ENCODE measurements at places on chromosomes 5 and 9.

- DNase-seq = peak; percentile 93
Observed at GRCh38 chr5:132221781-132222648, 5.6 kb downstream of the P4HA2 start.

- peak; percentile 37 for DNase-seq
Observed at GRCh38 chr5:143913008-143913752, 101.2 kb downstream of the HMHB1 start.

DNA sequence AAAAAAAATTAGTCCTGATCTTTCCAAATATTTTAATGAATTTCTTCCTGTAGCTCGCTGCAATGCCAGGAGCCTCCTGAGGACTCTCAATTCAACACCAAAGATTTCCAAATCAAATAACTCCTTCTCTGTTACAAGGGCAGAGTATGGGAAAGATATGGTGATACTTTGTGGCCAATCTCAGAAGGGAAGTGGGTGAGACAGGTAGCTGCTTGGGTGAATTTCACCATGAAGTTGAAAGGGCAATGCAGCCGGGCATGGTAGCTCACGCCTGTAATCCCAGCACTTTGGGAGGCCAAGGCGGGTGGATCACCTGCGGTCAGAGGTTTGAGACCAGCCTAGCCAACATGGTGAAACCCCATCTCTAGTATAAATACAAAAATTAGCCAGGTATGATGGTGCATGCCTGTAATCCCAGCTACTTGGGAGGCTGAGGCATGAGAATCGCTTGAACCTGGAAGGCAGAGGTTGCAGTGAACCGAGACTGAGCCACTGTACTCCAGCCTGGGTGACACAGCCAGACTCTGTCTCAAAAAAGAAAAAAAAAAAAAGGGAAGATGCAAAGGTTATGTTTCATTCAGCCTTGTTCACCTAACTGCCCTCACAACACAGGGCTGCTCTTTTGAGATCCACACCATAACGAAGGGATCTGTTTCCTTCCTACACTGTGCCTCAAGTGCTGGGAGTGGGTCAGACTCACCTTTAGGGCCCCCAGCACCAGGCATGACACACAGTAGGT is 58.6 kb downstream of the PTPN3 start:
- no peak for DNase-seq

DNA sequence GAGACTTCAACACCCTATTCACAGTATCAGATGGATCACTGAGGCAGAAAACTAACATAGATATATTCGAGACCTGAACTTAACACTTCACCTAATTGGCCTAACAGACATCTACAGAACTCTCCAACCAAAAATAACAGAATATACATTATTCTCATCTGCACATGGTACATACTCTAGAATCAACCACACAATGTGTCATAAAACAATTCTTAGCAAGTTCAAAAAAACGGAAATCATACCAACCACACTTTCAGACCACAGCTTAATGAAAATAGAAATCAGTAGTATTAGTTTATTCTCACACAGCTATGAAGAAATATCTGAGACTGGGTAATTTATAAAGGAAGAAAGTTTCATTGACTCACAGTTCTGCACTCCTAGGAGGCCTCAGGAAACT is 387.9 kb downstream of the DEPDC1B start:
- DNase-seq = no peak

DNA sequence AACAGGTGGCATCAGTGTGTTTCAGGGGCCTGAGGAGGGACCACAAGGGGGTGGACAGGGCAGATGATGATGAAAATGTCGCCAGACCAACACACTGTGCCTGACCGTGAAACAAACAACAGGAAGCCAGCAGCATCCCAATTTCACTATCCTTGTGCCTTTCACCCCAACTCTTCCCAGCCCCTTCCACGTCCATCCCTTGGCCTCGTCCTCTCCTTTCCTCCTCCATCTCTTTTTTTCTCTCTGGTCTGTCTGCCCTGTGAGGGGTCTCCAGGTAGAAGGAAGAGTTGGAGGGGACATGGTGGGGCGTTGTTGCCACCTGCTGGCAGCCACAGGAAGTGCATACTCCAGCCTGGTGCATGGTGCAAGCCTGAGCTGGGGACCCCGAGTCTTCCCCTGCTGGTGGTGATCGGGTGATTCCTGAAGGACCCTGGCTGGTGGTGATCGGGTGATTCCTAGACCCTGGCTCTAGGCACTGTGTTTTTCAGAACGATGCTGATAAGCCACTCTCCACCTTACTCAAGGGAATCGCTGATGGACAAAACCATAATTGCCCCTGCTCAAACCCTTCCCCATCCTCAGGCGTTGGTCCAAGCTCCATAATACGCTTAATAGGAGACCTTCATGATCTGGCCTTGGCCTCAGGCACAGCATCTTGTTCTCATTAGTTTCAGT is 21.7 kb upstream of the NSD1 start:
- DNase-seq = no peak

DNA sequence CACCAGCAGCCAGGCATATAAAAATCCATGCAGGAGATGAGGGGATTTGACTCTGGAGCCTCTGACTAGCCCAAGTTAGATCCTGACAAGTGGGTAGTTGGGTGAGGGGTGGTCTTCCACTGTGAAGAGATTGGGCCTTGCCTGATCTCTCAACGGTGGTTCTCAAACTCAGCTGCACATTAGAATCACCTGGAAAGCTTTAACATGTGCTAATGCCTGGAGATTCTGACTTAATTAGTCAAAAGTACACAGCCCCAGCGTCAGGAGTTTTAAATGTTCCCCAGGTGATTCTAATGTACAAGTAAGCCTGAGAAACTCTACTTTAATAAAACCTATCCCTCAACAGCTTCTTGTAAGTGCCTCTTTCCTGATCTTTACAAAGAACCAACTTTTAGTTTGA is 57.5 kb downstream of the GCNT4 start:
- DNase-seq = no peak

DNA sequence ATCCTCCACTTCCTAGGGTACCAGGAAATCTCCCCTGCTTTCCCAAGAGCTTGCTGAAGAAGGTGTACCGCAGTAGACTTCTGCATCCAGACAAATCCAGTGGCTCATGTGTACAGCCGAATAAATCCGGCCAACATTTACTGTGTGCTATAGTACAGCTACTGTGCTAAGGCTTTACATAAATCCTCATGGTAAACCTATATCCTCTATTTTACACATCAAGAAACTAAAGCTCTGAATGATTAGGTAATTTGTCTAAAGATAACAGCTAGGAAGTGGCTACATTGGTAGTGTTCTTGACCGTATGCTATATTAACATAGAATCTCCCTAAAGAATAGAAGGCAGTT is 511 bp upstream of the WDR41 start:
- no peak for DNase-seq

- DNase-seq = no peak
Observed at GRCh38 chr9:126526218-126527108, 87.3 kb upstream of the LMX1B start.

GRCh38 chr9:124880501-124880900 is 18.6 kb downstream of the ARPC5L start:
- no peak for DNase-seq

DNA sequence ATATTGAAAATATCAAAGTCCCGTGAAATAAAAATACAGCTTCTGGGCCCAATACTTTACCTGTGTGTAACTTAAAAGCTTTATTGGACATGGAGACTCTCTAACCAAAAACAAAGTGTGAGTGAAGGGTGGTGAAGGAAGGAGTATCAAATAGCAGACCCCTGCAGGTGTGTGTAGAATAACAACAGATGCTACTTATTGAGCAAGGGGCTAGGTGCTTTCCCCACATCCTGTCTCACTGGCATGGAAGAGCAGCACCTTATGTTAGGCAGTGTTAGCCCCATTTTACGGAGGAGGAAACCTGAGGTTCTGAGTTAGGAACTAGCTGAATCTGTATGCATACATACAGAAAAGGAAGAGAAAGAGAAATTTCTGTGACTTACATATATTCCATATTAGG is 21.8 kb downstream of the SLIT3 start:
- DNase-seq = no peak

- DNase-seq = no peak
Observed at GRCh38 chr9:93061791-93062763, 3.6 kb downstream of the SUSD3 start.

All from fibroblast of gingiva (primary cell).